A549 treated with AZD2906 at 1 μM for 4 hours (cell line): ENCODE measurements at places on chromosomes 3 and 15. TPM values are rescaled to one million over a fixed set of nuclear protein-coding genes. Genes with fewer than 3 reads are reported as not detected.

BNIP2 gene
- total RNA-seq, result 63.1 to 103 TPM (median 68.4 TPM) in 5 replicates

TRANK1 gene
- total RNA-seq, result 1.1 to 2.1 TPM (median 1.3 TPM) in 5 replicates

PDZRN3 gene
- total RNA-seq, result 0.07 TPM in 1 of 5 replicates, not detected in the others

REC114 gene
- total RNA-seq, result not detected in 5 replicates

HESX1 gene
- total RNA-seq, result 0.24 to 0.48 TPM (median 0.40 TPM) in 4 of 5 replicates, not detected in the other

ARHGEF26 gene
- total RNA-seq, result 10.0 to 11.9 TPM (median 10.7 TPM) in 5 replicates

GOLGA8R gene
- total RNA-seq, result 0.14 to 0.34 TPM (median 0.21 TPM) in 5 replicates

LCTL gene
- total RNA-seq, result 0.05 TPM in 1 of 5 replicates, not detected in the others

SLC35A5 gene
- 12.4 to 18.2 TPM (median 15.7 TPM) in 5 replicates for total RNA-seq

ADGRG7 gene
- total RNA-seq, result not detected in 5 replicates

TRH gene
- not detected in 5 replicates for total RNA-seq
